ENCODE measurements at places on chromosomes 6 and 20.

GRCh38 chr6:104855507-104855906 is 4.2 kb downstream of the HACE1 start:
- peak; percentile 22 for DNase-seq

DNA sequence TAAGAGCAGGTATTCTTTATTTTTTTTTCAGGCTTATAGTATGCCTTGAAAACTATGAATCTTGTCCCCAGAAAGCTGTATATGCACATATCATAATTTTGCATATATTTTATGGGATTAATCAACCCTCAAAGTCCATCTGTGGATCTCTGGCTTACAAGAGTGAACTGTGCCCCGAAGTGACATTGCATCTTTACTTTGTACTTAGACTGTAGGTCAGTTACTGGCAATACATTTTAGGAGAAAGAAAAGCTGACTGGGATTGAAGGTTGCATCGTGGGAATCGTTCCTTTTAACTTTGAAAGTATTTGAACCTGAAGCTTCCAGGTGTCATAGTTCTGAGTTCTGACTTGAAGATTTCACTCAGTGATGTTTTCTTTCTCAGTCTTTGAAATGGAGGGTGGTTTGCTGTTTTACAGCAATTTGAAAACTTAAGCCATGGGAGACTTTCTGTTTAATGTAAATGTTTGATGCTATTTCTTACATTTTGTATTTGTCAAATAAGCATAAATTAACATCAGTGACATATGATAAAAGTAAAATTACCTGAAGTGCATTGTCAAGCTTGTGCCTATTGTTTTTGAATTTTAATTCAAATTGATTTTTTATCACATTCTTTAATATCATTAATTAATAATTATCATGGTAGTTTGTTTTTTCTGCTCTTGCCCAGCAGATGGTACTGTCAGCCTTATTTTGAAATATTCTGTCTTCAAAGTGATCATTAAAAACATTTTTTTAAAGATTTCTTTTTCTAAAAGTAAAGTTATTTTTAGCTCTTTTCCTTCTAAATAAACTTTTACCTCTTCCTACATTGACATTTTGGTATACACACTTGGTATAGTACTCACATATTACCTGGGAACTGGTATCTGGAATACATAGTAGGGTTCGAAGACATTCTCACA is 29.0 kb downstream of the L3MBTL3 start:
- no peak for DNase-seq

- DNase-seq: no peak
Measured at GRCh38 chr6:36978421-36979346, 7.3 kb downstream of the MTCH1 start.

DNA sequence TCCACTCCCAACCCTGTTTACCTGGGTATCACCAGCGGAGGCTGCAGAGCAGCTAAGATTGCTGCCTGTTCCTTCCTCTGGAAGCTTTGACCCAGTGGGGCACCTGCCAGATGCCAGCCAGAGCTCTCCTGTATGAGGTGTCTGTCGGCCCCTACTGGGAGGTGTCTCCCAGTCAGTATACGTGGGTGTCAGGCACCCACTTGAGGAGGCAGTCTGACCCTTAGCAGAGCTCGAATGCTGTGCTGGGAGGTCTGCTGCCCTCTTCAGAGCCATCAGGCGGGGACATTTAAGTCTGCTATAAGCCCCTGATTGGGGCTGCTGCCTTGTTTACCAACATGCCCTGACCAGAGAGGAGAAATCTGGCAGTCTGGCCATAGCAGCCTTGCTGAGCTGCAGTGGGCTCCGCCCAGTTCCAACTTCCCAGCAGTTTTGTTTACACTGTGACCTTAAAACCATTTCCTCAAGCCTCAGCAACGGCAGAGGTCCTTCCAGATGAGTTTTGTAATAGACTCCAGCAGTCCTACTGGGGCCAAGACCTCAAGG is 2.8 kb downstream of the RAET1E start:
- DNase-seq: no peak

DNA sequence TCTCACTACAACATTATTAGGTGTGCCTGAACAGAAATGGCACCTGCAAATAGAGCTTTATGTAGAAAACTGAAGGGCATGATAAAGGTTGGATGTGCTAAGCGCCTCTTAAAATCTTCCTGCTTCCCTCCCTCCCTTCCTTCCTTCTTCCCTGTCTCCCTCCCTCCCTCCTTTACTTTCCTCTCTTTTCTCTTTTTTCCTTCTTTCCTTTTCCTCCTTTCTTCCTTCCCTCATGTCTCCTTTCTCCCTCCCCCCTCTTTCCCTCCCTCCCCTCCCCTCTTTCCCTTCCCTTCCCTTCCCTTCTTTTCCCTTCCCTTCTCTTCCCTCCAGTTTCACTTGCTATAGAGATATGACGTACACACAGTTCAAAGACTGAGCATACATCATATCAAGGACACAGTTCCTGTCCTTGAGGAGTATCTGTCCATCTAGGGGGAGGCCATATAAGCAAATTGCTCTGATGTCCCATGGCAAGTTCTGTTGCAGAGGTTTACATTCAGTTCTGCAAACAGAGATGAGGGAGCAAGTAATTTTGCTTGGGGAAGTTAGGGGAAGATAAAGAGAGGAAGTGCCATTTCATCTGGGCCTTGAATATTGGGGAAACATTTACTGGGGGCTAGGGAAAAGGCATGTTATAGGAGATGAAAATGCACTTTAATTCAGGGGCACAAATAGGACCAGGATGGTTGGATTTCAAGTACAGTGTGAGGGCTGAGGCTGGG is 79.0 kb upstream of the EEF1E1 start:
- no peak for DNase-seq

- no peak for DNase-seq
Measured at GRCh38 chr20:60078351-60079250, 120.4 kb downstream of the CDH26 start.

Measured in putamen (tissue), 1 donor.